Activated CD4-positive, alpha-beta T cell treated with anti-CD3 and anti-CD28 coated beads, Interleukin-2, amount 50 U/mL, for 16 hours (primary cell): ENCODE measurements at places on chromosomes 12 and 14.

DNA sequence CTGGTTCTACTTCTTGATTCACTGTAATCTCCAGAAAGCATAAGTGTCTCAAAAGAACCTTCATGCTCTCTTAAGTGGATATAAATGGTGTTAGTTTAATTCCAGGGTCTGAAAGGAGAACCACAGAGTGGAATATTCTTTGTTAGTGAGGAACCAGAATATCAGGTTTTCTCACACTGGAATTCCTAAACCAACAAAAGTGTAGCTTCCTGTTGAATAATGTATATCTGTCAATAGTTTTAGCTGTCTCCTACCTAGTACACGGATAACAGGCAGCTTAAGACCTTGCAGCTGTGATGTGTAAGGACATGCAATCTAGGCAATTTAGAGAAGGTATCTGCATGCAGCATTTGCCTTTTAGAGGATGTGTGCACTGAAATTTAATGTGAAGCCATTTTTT lies 24.0 kb downstream of the LRIG3 start:
- no peak for DNase-seq

DNA sequence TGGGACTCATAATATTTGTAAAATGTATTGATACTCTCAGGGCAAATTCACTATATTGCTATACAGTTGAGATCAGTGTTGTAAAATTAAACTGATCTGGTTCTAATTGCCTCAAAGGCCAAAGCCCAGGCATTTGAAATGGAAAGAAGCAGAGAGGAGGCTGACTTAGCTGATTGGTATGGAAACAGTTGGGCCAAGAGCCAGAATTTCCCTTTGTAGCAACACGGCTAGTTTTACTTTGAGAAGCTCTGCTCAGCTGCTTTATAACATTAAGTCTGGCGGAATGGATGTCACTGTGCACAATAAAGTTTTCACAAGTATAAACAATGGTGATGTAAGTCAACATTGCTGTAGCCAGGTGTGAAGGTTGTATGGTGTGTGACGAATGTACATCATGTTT lies 186.4 kb downstream of the MSRB3 start:
- no peak for DNase-seq

DNA sequence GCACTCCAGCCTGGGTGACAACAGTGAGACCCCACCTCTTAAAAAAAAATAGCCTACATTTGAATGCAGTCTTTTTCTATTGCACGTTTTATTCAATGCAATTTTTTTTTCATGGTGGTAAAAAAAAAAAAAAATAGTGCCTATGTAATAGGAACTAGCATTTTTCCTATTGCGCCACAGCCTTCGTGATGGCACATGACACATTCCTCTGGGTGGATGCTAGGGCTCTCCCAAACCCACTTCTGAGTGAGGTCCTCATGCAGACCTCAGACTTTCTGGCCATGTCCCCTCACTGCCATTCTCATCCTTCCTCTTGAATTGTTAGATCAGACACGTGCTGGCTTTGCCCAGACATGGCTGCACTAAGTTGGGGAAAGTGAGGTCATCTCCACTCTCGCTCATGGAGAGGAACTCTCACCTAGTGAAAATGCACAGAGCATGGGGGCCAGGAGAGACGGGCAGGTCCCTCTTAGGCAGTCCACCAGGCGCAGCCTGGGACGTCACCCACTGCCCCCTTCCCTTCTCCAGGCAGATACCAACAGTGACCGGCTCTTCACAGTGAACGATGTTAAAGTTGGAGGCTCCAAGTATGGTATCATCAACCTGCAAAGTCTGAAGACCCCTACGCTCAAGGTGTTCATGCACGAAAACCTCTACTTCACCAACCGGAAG lies 19.2 kb downstream of the DCAF4 start:
- DNase-seq = no peak

DNA sequence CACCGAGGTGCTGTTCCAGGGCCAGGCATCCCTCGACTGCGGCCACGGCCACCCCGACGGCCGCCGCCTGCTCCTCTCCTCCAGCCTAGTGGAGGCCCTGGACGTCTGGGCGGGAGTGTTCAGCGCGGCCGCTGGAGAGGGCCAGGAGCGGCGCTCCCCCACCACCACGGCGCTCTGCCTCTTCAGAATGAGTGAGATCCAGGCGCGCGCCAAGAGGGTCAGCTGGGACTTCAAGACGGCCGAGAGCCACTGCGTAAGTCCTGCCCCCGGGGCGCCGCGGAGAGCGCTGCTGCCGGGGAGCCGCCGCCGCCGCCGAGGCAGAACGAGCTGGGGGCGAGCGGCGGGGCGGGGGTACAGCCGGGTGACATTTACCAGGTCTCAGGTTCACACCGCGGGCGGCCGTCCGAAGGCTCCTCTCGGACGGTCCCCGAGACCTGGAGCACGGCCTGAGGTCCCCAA lies 1.4 kb downstream of the PLXNC1 start:
- DNase-seq = no peak

GRCh38 chr12:99142651-99143050 lies 497.6 kb downstream of the APAF1 start:
- DNase-seq = no peak

DNA sequence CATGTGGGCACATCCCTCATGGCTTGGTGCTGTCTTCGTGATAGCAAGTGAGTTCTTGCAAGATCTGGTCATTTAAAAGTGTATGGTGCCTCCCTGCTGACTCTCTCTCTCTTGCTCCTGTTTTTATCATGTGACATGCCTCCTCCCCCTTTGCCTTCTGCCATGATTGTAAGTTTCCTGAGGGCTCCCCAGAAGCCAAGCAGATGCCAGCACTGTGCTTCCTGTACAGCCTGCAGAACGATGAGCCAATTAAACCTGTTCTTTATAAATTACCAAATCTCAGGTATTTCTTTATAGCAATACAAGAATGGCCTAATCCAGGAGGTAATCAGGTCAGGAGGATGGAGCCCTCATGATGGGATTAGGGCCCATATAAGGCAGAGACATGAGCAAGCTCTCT lies 116.3 kb downstream of the DPF3 start:
- no peak for DNase-seq

GRCh38 chr12:130394906-130395305 lies 57.2 kb downstream of the PIWIL1 start:
- DNase-seq = peak; percentile 0

- DNase-seq = no peak
Observed at GRCh38 chr12:65935906-65936901, 111.9 kb downstream of the HMGA2 start.

DNA sequence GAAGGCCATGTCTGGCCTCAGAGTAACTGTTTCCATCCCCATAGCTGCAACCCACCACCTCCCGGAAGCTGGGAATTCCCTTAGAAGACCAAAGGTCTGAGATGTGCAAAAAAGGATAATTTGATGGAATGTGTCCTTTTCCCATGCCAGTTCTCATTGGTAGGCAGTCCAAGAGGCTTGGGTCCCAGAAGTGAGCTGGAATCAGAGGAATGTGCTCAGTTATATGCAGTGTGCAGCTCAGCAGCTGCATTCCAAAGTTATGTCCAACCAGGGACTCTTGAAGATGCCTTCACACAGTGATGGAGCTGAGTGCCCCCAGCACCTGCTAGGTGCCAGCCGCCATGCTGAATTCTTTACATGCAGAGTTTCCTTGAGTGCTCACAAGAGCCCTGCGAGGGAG lies 583.9 kb upstream of the TBX3 start:
- DNase-seq = no peak

- DNase-seq = no peak
Observed at GRCh38 chr12:29673346-29673745, 110.4 kb downstream of the TMTC1 start.

- DNase-seq = no peak
Observed at GRCh38 chr12:96256672-96257361, 62.6 kb downstream of the ELK3 start.

GRCh38 chr14:105582639-105583038 lies 56.3 kb downstream of the TMEM121 start:
- DNase-seq = no peak

GRCh38 chr12:105223352-105223845 lies 12.6 kb downstream of the APPL2 start:
- DNase-seq = no peak

- DNase-seq = no peak
Observed at GRCh38 chr14:90578283-90578985, 181.6 kb downstream of the CALM1 start.

GRCh38 chr12:101823891-101824290 lies 6.9 kb downstream of the GNPTAB start:
- peak; percentile 86 for DNase-seq

DNA sequence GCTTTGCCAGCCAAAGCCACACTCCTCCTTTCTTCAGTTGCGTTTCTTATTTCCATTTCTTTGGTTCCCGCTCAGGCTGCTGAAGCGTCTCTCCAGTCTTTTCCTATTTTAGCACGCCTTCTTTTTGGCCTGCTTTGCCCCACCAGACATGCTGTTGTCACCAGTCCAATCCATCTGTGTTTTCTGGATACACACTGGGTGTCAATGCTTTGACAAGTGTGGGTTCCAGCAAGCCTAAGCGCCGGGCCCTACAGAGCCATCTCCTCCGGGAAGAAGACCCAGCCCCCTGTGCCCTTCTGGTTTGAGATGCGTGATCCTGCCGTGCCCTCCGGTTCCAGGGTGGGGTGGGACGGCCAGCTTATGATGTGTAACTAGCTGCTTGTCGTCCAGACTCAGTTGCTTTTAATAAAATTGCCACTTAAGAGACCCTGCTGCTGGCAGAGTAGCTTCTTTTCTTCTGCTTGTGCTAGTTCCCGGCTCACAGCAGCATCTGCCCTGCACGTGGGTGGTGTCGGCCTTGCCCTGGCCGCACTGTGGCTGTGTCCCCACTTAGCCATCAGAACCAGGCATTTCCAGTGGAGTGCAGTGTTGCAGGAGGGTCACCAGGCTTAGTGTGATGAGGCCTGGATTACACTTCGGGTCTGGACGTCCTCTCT lies 29.7 kb downstream of the EML1 start:
- DNase-seq = no peak

- DNase-seq = no peak
Observed at GRCh38 chr14:75196064-75196463, 19.7 kb upstream of the TMED10 start.

DNA sequence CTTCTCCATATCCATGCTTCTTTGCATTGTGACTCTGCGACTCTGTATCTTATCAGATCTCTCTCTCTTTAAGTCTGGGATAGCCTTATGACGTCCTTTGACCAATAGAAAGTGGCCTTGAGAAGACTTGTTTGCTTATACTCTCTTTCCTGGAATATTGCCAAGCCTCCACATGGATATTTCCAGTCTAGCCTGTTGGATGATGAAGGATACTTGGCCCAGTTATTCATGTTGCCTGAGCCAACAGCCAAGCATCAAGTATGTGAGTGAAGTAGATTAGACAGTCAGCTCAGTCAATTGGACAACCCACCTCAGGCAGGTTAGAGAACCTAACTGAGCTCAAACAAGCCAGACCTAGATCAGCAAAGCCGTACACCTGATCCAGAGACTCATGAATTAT lies 864.2 kb upstream of the MGAT4C start:
- DNase-seq = no peak

DNA sequence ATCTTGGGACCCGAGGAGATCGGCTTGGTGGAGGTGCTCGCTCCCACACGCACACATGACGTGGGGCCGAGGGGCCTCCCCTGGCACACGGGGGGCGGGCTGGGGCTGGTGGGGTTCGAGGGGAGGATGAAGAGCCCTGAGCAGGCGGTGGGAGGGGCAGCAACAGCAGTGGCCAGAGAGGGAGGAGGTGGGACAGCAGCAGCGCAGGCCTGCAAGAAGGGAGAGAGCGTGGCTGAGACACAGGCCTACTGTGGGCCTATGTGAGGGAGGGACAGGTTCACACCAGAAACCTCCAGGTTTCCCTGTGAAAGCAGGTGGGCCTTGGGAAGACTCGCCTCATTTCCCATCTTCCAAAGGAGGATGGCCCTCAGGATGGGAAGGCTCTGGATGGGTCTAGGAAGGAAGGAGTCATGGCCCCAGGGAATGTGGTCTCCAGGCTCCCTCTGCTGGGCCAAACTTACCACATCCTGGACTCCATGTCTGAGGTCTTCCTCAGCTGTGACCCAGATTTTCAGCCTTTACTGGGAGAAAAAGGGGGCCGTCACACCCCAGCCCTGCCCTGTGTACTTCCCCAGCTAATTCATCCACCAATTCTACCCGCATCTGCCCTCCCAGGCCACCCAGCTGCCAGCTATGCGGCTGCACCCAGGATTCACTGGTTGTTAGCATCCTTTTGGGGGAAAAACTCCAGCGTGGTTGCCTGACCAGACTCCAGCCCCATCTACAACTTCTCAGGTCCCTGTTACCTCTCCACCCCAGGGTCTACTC lies 2.8 kb downstream of the PIANP start:
- DNase-seq = peak; percentile 21

DNA sequence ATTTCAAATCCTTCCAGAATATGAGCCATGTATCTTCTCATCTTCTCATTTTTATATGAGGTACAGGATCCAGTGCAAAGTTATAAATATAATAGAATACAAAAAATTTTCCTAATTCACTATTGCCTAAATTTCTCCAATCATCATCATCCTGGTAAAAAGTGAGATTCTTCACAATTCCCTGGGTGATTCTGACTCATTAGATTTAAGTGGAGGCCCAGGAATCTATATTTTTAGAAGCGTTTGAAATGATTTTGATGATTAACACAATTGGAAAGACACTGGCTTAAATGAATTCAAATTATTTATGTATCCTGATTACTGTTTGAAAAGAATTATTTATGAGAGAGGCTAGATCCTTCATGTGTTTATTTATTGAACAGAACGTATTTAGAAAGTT lies 380.3 kb upstream of the PDE3A start:
- no peak for DNase-seq

DNA sequence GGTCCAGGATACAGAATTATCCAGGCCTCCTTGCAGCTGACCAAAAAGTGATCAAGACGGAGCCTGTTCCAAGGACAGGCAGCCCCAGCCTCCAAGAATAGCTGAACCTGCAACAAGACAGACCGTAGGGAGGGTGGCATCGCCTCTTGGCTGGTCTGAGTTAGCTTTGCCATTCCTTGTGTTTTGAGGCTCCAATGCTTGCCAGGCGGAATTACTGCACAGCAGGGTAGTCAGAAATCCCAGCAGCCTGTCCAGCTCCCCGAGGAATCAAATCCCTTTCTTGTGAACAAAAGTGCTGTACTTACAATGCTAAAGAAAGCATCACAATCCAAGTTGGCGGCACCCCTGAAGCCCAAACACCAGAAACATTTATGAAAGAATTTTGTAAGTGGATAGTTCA lies 246.9 kb downstream of the TMEM132C start:
- DNase-seq = no peak

GRCh38 chr12:99059824-99060511 lies 414.9 kb downstream of the APAF1 start:
- DNase-seq = no peak
